ENCODE measurements at places on chromosomes 1 and 21.

DNA sequence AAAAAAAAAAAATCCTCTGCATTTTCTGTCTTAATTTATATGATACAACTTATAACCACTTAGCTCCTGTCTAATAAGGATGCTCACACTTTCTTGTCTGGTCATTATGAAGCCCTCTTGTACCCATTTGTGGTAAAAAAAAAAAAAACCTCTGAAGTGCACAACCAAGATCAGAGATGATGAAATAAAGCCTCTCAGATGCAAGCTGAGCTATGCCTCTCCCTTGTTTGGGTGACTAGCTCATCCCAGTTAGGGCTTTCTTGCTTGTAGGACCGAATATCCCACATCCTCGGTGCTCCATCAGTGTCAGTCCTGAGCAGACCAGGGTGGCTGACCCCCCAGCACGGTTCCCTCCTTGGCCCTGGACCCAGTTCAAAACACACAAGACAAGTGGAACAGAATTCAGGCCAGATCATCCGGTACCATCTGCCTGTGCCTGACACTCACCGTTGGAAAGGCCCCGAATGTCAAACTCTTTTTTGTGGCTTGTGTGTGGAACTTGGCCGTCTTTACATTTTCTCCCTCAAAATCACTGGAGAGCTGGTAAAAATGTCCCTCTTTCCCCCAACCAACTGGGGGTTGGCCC is 6.3 kb upstream of the SELENON start:
- no peak for DNase-seq

- no peak for DNase-seq
These were observed 275.9 kb upstream of the SNX7 start for GRCh38 chr1:98385652-98386051.

GRCh38 chr1:244552336-244552735 is 91.3 kb downstream of the CATSPERE start:
- DNase-seq, result peak; percentile 4

- no peak for DNase-seq
These were observed 3.1 kb downstream of the GJB4 start for GRCh38 chr1:34762474-34763141.

- DNase-seq, result no peak
These were observed 16.3 kb upstream of the ERVH48-1 start for GRCh38 chr21:42941696-42942085.

DNA sequence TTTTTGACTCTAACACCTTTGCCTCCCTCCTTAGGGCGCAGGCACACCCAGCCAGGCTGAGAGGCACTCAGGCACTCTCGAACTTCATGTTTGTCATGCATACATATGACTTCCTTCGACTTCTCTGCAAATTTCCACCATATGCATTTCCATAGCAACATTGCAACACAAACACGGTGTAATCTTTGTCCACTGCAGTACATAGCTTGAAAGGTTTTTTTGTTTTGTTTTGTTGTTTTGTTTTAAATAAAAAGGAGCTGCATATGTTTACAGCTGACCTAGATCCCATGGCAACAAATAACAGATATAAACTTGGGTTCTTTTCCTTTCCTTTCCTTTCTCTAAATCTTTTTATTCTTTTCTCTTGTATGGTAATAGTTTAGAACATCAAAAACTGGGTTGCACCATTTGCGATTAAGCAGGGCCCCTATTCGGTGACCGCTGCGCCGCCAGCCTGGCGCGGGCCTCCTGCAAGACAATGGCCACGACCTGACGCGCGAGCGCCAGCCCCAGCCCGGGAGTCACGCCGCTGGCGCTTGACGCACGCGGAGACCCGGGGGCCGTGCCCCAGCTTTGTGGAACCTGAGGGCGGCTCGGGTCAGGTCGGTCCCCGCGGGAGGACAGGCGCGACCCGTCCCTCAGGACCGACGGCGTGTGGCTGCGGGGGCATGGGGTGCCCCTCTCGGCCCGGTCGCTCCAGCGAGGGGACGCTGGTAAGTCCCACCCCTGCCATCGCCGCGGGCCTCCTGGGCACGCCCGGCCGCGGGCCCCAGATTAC is 35.2 kb downstream of the CCN1 start:
- DNase-seq, result no peak

- DNase-seq, result no peak
These were observed 33.2 kb upstream of the KIAA0040 start for GRCh38 chr1:175225805-175226129.

DNA sequence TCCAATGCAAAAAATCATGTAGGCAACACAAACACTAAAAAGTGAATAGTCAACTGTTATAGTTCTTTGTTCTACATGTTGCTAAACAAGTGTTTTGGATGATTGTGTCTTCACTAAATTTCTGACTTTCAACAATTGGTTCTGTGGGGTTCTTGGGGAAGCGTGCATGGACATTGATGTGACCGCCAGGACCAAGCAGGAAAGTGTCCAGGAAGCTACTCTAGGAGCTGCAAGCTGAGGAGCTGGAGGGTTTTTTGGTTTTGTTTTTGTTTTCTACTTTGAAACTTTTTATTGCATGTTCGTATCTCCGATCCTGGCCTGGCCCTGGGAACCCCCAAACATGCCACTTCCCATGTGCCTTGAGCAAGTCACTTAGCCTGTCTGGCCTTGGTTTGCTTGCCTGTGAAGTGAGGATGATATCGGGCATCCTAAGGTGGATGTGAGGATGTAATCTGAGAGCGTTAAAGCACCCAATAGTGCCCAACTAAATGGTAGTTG is 8.0 kb downstream of the TMPRSS3 start:
- DNase-seq, result no peak

DNA sequence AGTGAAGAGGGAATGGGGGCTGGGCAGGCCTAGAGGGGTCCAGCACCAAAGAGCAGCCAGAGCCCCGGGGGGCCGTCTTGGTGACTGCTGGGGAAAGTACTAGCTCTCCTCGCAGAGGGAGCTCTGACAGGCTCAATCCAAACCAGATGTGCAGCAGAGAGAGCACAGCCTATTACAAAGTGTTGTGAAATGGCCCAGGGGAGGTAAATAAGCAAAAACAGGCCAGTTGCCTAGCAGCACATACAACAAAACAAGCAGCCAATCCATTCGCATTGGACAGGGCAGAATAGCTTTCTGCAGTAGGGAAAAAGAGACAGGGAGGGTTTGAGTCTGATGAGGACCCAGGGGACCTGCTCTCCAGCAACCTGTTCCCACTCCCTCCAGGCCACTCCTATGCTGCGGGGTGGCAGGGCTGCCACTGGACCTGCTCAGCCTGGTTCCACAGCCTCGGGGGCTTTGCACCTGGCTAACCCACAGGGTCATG is 239.6 kb upstream of the FGGY start:
- peak; percentile 39 for DNase-seq

GRCh38 chr1:20437640-20438039 is 48.4 kb downstream of the CAMK2N1 start:
- DNase-seq, result no peak

DNA sequence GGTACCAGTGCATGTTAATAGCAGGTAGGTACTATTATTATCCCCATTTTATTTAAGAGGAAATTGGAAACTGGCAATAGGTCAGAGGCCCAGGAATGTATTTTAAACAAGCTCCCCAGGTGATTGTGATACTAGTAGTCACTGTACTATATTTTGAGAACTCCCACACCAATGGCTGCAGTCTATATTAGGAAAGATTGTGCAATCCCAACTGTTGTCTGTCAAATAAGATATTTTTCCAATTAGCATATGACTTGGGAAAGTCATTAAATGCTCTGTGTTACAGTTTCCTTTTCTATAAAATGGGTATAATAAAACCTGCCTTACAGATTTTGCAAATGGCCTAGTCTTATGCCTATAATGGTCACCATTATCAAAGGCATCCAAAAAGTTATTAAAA is 94.2 kb upstream of the DMRTA2 start:
- no peak for DNase-seq

DNA sequence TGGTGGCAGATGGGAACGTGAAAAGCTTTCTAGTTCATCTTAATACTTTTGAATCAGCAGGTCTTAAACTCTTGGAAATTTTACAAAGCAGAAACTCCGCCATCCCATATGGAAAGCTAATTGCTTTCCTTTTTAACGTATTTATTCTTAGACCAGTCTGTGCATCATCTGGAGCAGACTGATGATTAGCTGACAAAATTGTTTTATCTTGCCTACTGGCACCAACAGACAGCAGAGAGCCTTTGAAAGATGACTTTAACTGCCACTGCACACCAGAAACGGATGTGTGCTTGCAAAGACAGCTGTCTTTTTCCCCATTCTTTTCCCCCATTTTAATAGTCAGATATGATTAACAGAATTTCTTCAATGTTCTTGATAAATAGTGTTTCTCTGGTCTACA is 97.0 kb downstream of the PLD5 start:
- no peak for DNase-seq

DNA sequence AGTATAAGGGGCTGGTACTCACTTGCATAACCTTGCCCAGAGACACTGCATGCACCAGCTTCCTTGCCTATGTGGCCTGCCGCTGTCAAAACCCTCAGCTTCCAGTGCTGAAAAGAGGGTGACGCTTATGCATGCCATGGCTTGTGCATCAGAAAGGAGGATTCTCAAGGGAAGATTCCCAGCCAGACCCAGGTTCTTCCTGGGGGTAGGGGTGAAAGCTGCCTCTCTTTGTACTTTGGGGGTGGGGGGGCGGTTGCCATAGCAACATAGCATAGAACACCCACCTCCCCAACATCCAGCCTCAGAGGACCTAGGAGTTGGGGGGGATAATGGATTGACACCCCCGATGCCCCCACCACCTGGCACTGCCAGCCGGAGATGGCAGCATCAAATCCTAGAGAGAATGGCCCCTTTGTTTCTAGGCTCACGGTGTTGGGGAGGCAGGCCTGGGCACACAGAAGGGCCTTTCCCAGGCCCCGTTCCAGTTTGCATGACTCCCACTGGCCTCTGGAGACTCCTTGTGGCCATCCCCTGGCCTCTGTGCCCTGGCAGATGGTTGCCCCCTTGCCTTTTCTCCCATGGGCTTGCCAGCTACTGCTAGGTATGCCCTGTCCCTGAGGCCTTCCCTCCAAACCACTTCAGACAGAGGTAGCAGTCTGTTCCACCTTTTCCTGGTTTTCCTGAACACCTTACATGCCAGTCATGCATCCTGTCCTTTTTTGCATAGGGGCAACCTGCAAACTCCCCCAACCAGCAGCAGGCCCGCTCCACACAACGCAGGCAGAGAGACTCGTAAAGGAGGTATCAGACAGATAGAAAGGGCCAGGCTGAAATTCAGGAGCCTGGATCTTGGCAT is 44.6 kb downstream of the RHBG start:
- DNase-seq, result no peak

GRCh38 chr1:234760303-234760723 is 150.3 kb upstream of the IRF2BP2 start:
- DNase-seq, result no peak

DNA sequence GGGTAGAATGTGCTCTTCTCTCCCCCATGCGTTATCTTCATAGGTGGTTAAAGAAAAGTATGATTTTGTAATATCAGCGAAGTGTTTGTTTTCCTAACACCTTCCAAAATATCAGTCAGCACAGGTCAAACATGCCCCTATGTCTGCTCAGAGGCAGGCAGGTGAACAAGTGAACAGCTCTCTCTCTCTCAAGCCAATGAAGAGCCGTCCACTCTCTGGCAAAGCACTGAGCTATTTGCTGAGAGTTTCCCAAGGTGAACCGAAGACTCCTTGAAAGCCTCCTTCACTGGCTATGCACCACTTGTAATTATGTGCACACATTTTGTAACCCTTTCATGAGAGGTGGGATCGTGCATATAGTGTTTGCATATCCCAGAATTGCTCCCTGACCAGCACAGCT is 47.7 kb downstream of the ST6GALNAC3 start:
- no peak for DNase-seq

DNA sequence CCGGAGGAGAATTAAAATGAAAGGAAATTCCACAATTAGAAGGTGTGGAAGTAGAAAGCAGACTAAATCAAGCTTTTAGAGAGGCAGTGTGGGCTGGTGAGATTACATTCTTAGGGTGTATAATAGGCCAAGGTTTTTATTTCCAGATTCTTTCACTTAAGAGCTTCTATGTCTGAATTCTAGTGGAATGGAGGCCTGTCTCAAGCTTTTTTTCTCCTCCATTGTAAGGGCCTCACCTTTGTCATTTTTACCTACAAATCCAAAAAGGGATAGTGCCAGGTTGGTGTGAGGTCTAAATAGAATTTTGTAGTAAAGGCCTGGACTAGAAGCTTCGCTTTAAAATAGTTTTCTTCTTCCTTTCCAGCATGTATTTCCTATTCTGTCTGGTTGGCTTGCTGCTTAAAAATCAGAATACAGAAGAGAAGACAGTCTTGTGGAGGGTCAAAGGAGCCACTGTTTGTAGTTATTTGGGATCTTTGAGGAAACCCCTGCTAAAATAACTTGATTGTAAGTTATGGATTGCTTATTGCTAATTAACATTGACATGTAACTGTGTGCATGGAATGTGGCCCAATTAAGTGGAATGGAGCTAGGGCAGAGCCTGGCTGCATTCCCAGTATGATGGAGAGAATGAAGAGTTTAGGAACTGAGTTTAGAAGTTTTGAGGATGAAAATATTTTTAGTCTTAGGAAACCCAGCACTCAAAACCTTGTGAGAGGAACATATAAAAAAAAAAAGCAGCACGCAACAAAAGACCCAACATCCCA is 162.5 kb upstream of the B3GALT2 start:
- no peak for DNase-seq

- DNase-seq, result peak; percentile 55
These were observed 383.8 kb upstream of the VAMP3 start for GRCh38 chr1:7387053-7387927.

DNA sequence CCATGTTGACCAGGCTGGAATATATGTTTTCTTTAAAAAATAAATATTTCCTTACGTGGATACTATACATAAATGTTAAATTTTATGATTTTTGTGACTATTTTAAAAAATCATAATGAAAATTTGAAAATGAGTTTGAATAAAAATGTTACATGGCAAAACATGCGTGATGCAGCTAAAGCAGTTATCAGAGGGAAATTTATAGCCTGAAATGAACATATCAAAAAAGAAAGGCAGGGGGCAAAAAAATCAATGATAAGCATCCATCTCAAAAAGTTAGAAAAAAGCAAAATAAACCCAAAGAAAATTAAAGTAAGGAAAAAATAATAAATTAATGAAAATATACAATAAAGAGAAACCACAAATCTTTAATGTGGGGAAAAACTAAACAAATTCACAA is 8.6 kb downstream of the CCSAP start:
- no peak for DNase-seq

DNA sequence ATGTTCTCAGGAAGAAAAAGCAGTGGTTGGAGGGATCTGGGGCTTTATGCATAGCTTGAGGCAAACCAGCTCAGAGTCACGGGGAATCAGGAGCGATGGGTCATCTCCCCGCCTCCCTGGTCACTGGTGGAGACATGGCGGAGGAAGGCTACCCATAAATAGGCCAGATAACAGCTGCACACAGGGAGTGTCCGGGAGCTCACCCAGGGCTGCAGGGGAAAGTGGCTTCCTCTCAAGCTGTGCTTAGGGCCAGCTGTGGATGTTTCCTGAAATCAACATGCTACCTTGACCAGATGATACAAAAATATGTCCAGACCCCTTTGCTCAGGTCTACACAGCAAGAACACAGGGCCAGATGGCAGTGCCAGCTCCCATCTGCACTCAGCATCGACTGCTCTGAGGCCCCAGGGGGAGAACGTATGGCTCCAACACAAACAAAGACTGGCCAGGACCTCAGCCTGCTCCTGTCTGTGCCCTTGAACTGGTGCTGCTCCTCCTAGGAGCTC is 27.1 kb upstream of the RERE start:
- DNase-seq, result no peak

GRCh38 chr21:41482301-41482700 is 25.7 kb downstream of the TMPRSS2 start:
- peak; percentile 20 for DNase-seq
